ENCODE measurements at places on chromosomes 2 and 18.

DNA sequence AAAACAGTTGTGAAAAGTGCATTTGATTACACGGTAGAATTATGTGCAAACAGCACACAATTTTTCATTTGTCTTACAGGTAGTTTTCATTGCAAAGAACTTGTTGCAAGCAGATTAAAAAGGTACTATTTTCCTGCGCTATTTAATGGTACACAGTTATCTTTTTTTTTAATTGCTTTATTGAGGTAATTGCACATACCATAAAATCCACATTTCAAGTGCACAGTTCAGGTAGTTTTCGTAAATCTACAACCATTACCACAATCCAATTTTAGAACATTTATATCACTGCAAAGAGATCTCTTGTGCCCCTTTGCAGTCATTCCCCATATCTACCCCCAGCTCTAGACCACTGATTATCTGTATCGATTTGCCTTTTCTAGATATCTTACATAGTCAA, 2.6 kb upstream of the GALNT1 start:
- no peak for DNase-seq

- no peak for DNase-seq
Observed at GRCh38 chr2:21656330-21657075, 532.7 kb downstream of the TDRD15 start.

- no peak for DNase-seq
Observed at GRCh38 chr2:191999101-191999841, 152.4 kb upstream of the CAVIN2 start.

DNA sequence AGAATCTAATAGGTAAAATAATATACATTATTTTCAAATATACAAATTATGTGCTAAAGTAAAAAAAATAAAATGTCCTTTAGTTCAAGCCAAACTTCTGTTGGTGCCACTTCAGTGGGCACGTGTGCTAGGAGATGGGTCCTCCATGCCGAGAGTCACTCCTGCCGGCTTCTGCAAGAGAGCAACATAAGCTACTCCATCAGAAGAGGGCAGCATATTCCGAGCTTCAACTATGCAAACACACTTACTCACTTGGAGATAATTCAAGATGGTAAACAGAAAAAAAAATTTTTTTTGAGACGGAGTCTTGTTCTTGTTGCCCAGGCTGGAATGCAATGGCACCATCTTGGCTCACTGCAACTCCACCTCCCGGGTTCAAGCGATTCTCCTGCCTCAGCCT, 24.4 kb downstream of the CNOT11 start:
- no peak for DNase-seq

DNA sequence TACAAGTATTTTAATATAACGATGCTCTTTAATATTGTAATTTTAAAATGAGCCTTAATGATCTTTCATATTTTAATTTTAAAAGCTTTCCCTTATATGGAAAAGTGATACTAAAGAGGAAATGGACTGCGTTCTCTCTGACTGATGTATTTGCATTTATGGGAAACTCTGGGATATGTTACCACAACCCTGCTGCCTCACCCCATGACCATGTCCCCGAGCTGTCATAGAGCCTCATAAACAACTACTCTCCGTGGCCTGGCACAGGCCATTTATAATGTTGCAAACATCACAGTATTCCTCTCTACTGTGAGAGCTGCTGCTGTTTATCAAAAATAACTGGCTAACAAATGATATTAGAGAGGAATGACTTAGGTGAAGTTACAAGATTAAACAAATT, 75.8 kb upstream of the SEC11C start:
- no peak for DNase-seq

GRCh38 chr2:30287857-30288513, 56.7 kb downstream of the LBH start:
- no peak for DNase-seq

DNA sequence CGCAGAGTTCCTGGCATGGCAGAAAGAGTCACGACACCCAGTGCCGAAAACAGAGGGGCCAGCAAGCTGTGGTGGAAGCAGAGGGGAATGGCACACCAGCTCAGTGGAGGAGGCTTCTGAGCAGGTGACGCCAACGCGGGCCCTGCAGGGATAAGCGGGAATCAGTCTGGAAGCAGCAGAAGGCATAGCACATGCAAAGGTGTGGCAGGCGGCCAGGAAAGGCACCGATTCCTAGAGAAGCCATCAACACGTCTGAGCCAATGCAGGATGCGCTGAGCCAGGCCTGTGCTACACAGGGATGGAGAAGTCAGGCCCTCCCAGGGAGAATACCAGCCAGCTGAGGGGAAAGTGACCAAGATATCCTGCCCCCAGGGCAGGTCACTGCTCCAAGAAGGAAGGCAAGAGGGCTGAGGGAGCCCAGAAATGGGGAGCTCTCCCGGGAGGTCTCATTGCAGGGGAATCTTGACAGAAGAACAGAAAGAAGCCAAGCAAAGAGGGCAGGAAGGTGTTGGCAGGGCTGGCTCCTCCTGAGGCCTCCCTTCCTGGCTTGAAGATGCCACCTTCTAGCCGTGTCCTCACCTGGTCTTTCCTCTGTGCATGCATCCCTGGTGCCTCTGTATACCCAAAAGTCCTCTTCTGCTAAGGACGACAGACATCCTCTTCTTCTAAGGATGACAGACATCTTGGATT, 16.3 kb downstream of the TEX51 start:
- peak; percentile 19 for DNase-seq

DNA sequence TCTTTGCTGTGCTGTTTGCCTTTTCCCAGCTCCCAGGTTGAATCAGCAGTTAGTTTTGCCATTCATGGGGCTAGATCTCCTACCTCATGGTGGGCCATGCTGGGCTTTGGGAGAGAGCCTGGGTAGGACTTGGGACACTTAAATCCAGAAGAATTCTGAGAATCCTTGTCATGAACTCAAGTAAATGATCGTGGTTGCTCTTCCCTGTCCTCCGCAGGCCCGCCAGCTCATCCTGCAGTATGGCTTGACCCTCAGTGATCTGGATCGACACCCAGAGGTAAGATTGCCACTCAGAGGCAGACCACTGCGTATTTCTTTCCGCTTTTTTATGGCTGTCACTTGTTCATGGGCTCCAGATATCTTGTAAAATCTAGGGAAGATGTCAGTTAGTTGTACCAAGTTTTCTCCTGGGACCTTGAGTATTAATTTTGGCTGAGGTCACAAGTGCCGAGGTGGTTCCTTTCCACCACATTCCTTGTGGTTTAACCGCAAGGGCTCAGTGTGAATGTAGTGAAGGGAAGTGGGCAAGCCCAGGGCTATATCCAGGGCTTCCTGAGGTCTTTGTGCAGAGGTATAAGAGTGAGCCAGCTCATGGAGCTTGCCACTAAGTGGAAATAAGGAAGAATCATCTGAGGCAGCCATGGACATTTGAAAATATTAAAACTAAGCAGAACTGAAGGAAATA, 37.7 kb downstream of the RPIA start:
- DNase-seq: no peak

DNA sequence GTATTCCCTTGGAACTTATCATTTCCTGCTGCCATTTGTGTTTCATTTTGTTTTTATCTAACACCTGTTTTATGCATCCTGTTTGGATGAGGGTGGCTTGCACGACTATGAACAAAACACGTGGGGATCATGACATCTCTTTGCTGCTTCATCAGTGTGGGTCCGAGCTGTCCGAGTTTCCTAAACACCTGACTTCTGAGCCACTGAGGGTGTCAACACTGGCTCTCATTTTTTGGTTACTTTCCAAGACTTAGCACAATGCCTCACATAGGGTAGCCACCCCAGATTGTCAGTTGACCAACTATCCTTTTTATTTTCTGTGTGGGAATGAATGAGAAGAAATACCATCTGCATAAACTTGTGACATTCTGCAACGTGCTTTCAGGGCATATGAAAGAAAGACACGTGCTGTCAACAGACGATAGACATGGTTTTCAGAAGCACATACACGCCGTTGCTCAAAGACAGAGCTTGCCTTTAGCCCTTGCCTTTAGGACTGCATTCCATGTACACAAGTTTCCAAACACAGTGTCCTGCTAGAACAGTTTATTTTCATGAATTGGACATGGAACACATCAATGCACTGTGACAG, 166.7 kb downstream of the MYT1L start:
- no peak for DNase-seq

- no peak for DNase-seq
Observed at GRCh38 chr2:209821806-209822205, 50.2 kb downstream of the UNC80 start.

DNA sequence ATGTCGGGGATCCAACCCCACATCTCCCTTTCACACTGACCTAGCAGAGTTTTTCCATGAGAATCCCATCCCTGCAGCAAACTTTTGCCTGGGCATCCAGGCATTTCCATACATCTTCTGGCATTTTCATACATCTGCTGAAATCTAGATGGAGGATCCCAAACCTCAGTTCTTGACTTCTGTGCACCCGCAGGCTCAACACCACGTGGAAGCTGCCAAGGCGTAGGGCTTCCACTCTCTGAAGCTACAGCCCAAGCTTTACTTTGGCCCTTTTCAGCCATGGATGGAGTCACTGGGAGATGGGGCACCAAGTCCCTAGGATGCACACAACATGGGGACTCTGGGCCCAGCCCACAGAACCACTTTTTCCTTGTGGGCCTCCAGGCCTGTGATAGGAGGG, 32.2 kb upstream of the TEX51 start:
- DNase-seq: no peak

DNA sequence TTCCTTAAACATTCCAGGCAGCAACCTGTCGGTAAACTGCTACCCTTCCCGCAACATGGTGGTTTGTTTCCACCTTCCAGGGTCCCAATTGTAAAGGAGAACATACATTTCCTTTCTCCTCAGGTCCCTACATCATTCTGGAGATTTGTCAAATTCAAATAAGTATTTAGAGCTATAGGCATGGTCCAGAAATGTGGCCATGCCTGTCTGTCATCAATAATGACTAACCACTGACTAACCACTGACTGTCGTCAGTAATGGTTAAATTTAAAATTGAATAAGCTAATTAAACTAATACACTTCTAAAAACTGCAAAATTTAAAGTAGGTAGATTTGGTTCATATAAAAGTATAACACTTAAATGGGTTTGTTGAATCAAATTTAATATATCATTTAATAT, 984.0 kb upstream of the SLC39A10 start:
- no peak for DNase-seq

DNA sequence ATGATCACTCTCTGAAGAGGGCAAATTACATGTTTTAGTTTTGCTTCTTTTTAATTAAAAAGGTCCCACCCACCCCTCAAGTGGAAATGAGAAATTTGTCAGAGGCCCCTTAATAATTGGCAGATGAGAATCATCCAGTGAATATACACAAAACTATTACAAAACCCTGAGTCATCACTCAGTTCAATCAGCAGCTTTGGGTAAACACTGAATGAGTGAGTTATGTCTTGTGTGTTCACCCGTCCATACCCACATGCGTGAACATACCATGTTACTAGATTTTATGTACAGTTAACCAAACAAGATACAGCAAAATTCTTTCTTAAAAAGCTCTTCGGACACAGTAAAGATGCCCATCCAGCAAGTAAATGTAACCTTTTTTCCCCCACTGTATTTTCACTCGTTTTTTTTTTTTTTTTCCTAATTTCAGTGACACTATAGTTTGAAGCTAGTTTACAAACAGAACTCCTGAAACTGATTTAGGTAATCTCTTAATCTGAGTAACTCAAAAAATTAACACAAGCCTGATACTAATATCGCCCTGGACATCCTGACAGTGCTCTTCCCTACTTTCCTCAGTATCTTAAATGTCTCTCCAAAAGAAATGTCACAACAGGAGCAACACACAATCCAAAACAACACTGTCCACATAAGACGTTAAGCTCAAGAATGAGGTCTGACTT, 1.4 kb downstream of the PSME4 start:
- DNase-seq: no peak

GRCh38 chr2:151437630-151438029, 27.9 kb downstream of the RIF1 start:
- no peak for DNase-seq

DNA sequence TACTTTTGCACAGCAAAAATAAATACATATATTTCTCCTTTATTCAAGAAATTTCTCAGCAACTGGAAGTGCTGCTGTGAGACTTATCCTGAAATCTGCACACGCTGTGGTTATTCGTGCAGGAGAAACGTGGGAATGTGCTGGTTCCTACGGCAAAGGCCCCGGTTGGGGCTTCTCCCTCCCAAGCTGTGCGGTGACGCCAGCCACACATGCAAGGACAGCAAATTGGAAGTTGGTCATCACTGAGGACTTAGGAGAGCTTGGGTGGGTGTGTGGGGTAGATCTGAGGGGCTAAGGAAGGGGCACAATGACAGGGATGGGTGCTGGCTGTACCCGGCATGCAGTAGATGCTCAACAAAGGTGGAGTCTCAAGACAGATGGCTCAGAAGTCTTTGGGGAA, 16.5 kb upstream of the MTCL1 start:
- DNase-seq: no peak

GRCh38 chr2:1745171-1746023, 1.1 kb upstream of the PXDN start:
- DNase-seq: no peak

DNA sequence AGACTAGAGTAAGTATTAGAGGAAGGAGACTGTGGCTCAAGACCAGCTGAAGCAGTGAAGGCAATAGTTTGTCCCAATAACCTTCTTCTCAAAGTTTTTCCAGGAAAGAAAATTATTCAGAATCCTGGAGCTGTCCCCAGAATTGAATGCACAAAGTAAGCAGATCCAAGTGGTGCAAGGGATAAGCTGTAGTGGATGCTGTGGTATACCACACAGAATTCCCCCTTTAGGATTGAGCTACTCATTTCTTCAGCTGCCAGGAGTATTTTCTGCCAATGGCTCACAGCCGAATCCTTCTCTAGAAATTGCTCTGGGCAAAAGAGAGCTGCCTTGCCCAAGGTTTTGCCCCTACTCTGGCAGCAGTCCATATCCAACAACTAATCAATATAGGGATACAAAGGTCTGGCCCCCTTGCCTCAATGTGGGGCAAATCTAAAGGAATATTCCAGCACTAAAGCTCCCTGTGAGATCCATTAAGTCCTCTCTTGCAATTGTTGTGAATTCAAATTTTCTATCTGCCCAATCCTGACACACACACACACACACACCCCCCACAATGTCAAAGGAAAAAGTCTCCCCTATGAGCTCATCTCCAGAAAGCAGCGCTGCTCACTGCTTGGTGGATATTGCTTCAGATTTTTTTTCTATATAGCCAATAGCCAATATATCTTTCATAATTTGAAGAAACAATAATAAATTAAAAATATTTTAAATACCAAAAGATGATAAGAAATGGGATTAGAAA, 18.4 kb upstream of the TCF7L1 start:
- DNase-seq: no peak

- no peak for DNase-seq
Observed at GRCh38 chr2:41151746-41152145, 699.9 kb upstream of the SLC8A1 start.

DNA sequence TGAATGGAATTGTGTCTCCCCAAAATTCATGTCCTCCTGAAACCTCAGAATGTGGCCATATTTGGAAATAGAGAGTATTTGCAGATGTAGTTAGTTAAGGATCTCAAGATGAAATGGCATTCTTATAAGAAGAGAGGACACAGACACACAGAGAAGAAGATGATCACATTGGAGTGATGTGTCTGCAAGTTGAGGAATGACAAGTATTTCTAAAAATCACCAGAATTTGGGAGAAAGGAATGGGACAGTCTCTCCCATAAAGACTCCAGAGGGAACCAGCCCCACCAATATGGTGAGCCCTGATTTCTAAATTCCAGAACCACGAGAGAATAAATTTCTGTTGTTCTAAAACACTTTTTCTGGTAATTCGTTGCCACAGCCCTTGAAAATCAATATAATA, 166.3 kb downstream of the C1D start:
- no peak for DNase-seq

- DNase-seq: no peak
Observed at GRCh38 chr2:216413882-216414281, 1.6 kb downstream of the SMARCAL1 start.
